Chondrocyte (in vitro differentiated cells): ENCODE measurements at places on chromosomes 13 and 19. TPM values are rescaled to one million over a fixed set of nuclear protein-coding genes. Genes with fewer than 3 reads are reported as not detected.

The SUGP2 gene
- total RNA-seq = 63.8 to 87.4 TPM (median 66.4 TPM) in 3 replicates

- H3K27me3 ChIP-seq = no peaks in the 10 kb centered on the region
- no peak for DNase-seq
- peaks cover 9% of the 10 kb centered on the region for H3K4me1 ChIP-seq
- peak overlapping the region; percentile 46 for H3K27ac ChIP-seq
- H3K36me3 ChIP-seq = no peaks in the 10 kb centered on the region
Observed at GRCh38 chr13:83819611-83820010, 62.7 kb downstream of the SLITRK1 start.

DNA sequence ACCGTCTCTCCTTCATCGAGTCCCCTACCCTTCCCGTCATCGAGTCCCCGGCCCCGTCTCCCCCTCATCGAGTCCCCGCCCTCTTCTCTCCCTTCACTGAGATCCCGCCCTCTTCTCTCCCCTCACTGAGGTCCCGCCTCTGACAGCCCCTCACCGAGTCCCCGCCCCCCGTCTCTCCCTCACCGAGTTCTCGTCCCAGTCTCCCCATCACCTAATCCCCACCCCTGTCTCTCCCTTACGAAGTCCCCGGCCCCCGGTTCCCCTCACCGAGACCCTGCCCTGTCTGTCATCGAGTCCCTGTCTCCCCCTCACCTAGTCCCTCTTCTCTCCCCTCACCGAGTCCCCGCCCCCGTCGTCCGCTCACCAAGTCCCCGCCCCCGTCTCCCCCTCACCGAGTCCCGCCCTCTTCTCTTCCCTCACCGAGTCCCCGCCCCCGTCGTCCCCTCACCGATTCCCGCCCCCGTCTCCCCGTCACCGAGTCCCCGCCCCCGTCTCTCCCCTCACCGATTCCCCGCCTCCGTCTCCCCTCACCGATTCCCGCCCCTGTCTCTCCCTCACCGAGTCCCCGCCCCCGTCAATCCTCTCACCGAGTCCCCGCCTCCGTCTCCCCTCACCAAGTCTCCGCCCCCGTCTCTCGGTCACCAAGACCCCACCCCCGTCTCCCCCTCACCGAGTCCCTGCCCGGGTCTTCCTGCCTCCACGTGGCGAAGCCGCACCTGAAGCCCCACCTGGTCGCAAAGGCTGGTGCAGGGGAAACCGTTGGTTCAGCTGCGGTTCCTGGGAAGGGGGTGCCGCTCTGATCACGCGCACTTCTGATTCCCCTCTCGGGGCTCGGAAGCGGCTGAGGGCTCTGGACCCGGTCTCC is 23.9 kb upstream of the ZNF846 start:
- peak overlapping the region; percentile 90 for H3K4me3 ChIP-seq
- peak; percentile 97 for DNase-seq
- H3K27ac ChIP-seq = peak overlapping the region; percentile 98
- peaks cover 27% of the 10 kb centered on the region for H3K4me1 ChIP-seq
- no peaks in the 10 kb centered on the region for H3K27me3 ChIP-seq

DNA sequence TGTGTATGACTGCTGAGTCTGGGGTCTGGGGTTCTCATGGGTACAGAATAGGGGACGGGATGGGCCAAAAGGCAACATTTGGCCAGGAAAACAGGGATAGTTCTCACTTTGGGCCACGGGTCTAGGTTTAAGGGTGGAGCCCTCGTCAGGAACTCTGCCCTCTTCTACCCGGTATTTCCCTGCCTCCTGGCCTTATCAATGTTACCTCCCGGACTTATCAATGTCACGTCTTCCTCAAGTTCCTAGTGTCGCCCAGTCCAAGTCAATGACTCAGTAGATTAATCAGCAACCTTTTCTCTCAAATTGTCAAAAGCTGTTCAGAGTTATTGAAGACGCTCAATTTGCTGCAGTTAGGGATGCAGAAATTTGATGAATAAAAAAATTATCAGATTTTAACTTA is 234.8 kb downstream of the B3GLCT start:
- H3K4me3 ChIP-seq = no peak overlapping the region
- H3K27ac ChIP-seq = no peak overlapping the region
- H3K36me3 ChIP-seq = no peaks in the 10 kb centered on the region
- peaks cover 64% of the 10 kb centered on the region for H3K27me3 ChIP-seq
- H3K4me1 ChIP-seq = no peaks in the 10 kb centered on the region

DNA sequence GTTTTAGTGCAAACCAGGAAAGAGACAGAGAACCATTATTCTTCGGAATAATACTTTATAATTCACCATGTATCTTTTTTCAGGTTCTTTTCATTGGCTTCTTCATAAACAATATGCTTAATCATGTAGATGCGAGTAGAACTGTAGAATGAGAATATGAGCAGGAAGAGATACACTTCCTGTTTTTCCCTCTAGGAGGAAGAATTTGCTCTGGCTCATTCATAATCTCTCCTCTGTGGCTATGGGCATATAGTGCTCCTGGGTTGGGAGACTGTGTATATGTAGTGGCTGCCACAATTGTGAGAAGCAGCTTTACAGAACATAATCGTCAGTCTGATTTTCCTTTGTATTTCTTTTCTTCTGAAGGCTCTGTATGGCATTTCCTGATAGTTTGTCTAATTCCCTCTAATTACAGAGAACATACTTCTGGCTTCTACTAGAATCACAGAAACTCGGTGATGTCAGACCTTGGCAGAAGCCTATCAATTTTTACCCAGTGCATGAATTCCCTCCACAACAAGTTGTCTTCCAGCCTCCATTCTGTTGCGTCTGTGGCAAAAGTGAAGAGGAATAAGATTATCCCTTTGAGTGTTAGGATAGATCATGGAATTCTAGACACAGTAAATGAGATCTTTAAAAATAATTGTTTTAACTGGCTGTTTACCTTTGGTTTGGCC is 2.9 kb upstream of the DCLK1 start:
- H3K4me1 ChIP-seq = peaks cover 13% of the 10 kb centered on the region
- H3K36me3 ChIP-seq = no peaks in the 10 kb centered on the region
- H3K27ac ChIP-seq = no peak overlapping the region

DNA sequence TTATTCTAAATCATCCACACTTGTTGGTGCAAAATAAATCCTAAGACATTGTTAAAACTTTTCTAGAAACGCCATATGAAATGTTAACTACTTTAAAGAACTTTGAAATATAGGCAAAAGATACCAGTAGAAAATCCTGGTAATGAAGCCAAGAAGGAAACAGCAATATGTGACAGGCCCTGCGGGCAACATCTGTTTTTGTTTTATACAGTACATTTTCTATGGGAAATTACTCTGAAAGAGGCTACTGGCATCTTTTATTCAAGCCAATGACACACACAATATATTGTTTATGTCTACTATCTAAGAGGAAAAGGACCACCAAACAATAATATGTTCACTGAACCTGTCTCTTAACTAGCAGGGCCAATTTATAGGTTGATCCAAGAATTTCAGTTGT is 829.7 kb downstream of the PCDH17 start:
- no peaks in the 10 kb centered on the region for H3K36me3 ChIP-seq
- no peak overlapping the region for H3K4me3 ChIP-seq
- no peak overlapping the region for H3K27ac ChIP-seq
- H3K27me3 ChIP-seq = no peaks in the 10 kb centered on the region
- no peak for DNase-seq
- H3K4me1 ChIP-seq = no peaks in the 10 kb centered on the region

GRCh38 chr13:85772367-85772766 is 26.9 kb downstream of the SLITRK6 start:
- H3K4me3 ChIP-seq = no peak overlapping the region
- no peak overlapping the region for H3K27ac ChIP-seq
- no peaks in the 10 kb centered on the region for H3K36me3 ChIP-seq
- peaks cover 4% of the 10 kb centered on the region for H3K4me1 ChIP-seq
- H3K27me3 ChIP-seq = peaks cover 5% of the 10 kb centered on the region

GRCh38 chr19:30178721-30179402 is 193.3 kb upstream of the ZNF536 start:
- H3K27ac ChIP-seq = no peak overlapping the region
- DNase-seq = no peak
- no peak overlapping the region for H3K4me3 ChIP-seq
- no peaks in the 10 kb centered on the region for H3K4me1 ChIP-seq
- H3K27me3 ChIP-seq = no peaks in the 10 kb centered on the region
- H3K36me3 ChIP-seq = no peaks in the 10 kb centered on the region

DNA sequence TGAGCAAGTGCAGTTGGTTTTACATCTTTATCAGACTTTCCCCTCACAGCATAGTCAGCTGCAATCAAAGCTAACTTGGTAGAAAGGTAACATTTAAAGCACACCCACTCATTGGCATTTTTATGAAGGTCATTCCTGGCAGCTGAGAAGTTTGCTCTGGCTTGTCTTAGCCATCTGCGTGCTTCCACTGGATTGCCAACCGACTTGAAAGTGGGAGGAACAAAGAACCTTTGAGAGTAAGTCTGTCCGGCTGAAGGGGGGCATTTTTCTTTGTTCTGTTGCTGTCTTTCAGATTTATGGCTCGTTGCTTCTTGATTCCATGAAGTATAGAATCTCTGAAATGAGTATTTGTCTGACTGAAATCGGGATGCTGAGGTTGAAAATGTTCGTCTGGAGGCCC is 103.1 kb downstream of the SACS start:
- H3K27ac ChIP-seq = no peak overlapping the region
- H3K4me1 ChIP-seq = peaks cover 14% of the 10 kb centered on the region
- peaks cover 29% of the 10 kb centered on the region for H3K36me3 ChIP-seq
- DNase-seq = no peak
- H3K4me3 ChIP-seq = no peak overlapping the region

DNA sequence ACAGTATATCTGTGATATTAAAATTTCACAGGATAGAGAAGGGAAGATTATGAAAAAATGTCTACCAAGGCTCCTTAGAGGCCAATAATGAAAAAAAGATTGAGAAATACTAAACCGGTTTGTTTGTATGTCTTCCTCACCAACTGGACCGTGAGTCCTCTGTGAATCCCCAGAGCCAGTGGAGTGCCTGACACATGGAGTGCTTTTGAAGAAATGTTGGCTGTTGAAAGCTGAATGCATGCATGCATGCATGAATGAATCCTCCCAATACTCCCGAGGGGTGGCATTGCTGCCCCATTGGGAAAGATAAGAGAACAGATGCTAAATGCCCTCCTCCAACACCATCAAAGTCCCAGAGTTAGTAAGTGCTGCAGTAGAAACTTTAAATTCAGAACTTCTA is 152.7 kb upstream of the SERP2 start:
- peaks cover 37% of the 10 kb centered on the region for H3K4me1 ChIP-seq
- no peaks in the 10 kb centered on the region for H3K36me3 ChIP-seq
- no peak overlapping the region for H3K4me3 ChIP-seq
- DNase-seq = no peak
- no peak overlapping the region for H3K27ac ChIP-seq

GRCh38 chr13:63517371-63517770 is 2101.7 kb upstream of the PCDH20 start:
- H3K36me3 ChIP-seq = no peaks in the 10 kb centered on the region
- H3K4me1 ChIP-seq = no peaks in the 10 kb centered on the region
- no peaks in the 10 kb centered on the region for H3K27me3 ChIP-seq
- H3K4me3 ChIP-seq = no peak overlapping the region
- H3K27ac ChIP-seq = no peak overlapping the region

- no peak overlapping the region for H3K27ac ChIP-seq
- no peak overlapping the region for H3K4me3 ChIP-seq
- H3K36me3 ChIP-seq = peaks cover 10% of the 10 kb centered on the region
- H3K4me1 ChIP-seq = no peaks in the 10 kb centered on the region
- DNase-seq = no peak
Observed at GRCh38 chr19:44666852-44667556, 4.3 kb upstream of the CEACAM19 start.

DNA sequence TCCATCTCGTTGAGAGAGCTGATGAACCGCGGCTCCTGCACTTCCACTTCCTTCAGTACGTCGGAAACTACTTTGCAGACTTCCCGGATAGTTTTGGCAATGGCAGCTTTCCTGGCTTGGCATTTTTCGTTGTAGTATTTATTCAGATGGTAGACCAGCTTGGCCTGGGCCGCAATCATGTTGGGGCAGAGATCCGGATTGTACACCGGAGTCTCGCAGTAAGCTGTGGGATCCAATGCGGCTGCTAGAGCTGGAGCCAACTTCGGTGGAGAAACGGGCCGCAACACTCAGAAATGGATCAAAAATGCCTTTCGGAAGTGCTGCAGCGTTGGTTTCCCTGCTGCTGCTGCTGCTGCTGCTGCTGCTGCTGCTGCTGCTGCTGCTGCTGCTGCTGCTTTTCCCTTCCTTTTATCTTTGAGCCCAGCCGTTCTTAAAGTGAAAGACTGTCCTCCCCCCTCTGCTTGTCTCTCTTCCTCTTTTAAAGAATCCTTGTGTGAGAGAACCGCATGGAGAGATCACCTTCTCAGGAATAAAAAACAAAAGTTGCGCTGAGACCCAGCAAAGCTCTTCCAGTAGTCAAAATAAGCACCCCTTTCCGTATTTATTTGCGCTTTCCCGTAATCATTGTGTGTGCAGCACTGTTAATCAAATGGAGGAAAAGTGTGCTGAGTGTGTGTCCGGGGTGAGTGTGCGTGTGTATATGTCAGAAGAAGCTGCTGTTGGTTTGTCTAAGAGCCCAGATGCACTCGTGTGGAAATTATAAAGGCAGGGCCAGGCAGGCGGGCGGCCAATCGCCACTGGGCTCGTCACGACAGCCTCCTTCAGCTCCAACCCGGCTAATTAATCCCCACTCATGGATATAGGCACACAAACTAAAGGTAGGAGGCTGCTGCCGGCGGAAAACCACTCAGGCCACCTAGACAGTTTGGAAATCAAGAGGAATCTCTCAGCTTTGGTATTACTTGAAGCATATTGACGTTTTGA is at the start of gene MAB21L1:
Gene MAB21L1, minus strand, starts transcription at position 730 of the 984 bp plus-strand sequence. Its CDS starts 551 bp downstream, at position 179.
- peaks cover 5% of the 10 kb centered on the region for H3K36me3 ChIP-seq
- H3K4me1 ChIP-seq = peaks cover 36% of the 10 kb centered on the region
- H3K27me3 ChIP-seq = peaks cover 73% of the 10 kb centered on the region
- no peak for DNase-seq

DNA sequence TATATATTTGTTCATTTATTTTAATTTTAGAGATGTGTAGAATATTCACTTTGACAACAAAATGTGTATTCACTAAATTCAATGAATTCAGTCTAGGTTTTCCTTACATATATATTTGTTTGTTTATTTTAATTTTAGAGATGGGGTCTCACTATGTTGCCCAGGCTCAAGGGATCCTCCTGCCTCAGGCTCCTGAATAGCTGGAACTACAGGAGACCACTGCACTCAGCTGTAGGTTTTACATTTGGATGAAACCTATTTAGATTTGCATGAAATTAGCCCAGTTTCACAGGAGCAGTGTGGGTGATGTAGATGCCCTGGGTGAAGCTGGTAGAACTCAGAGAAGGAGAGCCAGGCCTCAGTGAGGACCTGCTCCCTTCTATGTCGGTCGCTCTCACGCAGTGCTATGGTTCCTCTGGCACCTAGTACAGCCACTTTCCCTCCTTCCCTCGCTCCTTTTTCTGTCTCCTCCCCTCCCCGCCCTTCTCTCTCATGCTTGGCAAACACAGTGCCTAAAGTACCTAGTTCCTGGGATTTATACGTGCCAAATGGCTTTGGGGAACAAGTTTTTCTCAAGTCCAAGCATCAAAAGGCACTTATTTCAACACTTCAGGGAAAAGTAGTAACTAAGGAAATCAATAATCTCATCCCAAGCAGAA is 14.7 kb upstream of the HMGB1 start:
- peaks cover 1% of the 10 kb centered on the region for H3K36me3 ChIP-seq
- no peak for DNase-seq
- H3K27me3 ChIP-seq = no peaks in the 10 kb centered on the region
- H3K4me1 ChIP-seq = no peaks in the 10 kb centered on the region
- no peak overlapping the region for H3K27ac ChIP-seq
- H3K4me3 ChIP-seq = no peak overlapping the region

GRCh38 chr13:84641491-84641890 is 759.2 kb upstream of the SLITRK1 start:
- H3K4me1 ChIP-seq = peaks cover 23% of the 10 kb centered on the region
- H3K27me3 ChIP-seq = no peaks in the 10 kb centered on the region
- peaks cover 17% of the 10 kb centered on the region for H3K36me3 ChIP-seq
- no peak overlapping the region for H3K4me3 ChIP-seq

GRCh38 chr19:50963381-50963780 is 6.0 kb downstream of the KLK6 start:
- H3K27me3 ChIP-seq = peaks cover 4% of the 10 kb centered on the region
- H3K4me3 ChIP-seq = no peak overlapping the region
- H3K36me3 ChIP-seq = peaks cover 3% of the 10 kb centered on the region
- no peaks in the 10 kb centered on the region for H3K4me1 ChIP-seq
